CD4-positive, alpha-beta T cell treated with Interleukin-1 beta for 1 hour (primary cell): ENCODE measurements at places on chromosomes 1 and 21.

GRCh38 chr21:29827236-29827635 lies 112.6 kb downstream of the GRIK1 start:
- DNase-seq, result no peak

- no peak for DNase-seq
These were observed 138.8 kb downstream of the VPS13D start for GRCh38 chr1:12368646-12369045.

DNA sequence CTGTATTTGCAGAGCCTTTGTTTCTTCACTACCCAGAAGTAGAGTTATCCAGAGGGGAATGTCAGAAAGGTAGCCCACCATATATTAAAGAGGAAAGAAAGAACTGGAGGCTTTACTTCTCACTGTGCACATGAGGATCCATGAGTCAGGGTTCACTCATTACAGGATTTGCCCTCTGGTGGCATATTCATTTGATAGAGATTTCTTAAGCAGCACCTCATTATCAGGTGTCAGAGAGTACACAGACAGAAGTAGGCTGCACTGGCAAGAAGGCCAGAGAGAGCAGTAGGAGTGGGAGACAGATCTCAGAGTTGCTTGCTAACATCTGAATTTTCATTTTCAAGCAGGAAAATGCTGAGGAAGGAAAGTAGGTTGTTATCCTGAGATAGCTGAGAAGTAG lies 123.8 kb downstream of the PIK3R3 start:
- no peak for DNase-seq

DNA sequence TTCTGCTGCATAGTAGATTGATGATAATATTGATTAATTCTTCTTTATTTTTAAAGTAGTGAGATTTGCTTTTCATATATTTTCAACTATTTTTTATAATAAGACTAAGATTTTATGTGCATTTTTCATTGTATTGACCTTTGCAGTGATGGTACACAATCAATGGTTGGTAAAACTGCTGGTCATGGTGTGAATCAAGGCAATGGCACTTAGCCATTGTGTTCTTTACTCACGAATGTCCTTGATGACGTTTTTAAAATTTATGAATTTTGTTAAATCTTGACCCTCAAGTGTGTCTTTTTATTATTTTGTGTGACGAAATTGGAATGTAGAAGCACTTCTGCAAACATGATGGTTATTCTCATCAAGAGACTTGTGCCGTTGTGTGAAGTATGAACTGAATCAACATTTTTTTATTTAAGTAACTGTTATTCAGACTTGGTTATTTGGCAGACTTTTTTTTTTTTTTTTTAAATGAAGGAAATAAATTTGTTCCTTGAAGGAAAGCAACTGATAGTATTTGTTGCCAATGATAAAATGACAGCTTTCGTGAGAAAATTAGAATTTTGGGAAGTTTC lies 22.6 kb downstream of the CDC73 start:
- DNase-seq, result no peak

DNA sequence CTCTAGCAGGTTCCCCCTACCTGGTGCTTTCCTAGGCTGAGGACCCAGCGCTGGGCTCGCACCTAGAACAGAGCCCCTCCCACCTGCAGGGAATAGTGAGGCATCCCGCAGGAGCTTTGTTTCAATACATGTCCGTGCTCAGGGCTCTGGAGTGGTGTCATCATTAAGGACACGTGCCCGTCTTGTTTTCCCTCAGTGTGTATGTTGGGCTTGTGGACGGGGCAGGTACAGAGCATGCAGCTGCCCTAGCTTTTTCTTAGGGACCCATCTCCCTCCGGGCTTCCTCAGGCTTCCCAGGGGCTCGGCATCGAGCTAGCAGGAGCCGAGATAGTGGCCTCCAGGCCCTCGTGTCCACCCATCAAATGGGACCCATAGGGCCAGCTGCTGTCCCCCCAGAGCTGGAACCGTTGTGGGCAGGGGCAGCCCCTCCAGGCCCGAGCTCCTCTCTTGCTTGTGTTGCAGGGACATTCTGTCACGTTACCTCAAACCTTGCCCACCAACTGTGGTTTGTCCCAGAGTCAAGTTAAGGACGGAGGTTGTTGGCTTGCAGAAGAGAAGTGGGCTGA lies 3.9 kb downstream of the TMEM201 start:
- DNase-seq, result no peak

- no peak for DNase-seq
These were observed 357.1 kb downstream of the LTN1 start for GRCh38 chr21:28635541-28635940.

GRCh38 chr21:15480160-15480559 lies 249.6 kb upstream of the USP25 start:
- no peak for DNase-seq
